ENCODE measurements at places on chromosomes 11 and 22.

DNA sequence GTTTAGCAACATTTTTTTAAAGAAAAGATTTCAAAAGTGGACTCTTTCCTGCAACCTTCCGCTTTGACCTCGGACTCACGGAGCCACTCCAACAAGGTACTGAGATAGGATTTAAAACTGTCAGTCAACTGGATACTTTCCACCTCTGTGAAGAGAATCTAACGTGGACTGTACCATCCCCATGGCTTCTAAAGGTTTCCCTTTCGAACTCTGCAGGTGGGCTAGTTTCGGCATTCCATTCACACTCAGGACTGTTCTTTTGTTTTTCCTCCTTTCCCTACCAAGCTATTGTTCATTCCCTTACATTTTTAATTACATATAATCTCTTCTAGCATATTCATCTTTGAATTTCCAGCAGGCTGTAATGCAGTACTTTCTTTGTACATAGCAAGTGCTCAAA is 88.5 kb upstream of the AKIP1 start:
- DNase-seq: no peak

DNA sequence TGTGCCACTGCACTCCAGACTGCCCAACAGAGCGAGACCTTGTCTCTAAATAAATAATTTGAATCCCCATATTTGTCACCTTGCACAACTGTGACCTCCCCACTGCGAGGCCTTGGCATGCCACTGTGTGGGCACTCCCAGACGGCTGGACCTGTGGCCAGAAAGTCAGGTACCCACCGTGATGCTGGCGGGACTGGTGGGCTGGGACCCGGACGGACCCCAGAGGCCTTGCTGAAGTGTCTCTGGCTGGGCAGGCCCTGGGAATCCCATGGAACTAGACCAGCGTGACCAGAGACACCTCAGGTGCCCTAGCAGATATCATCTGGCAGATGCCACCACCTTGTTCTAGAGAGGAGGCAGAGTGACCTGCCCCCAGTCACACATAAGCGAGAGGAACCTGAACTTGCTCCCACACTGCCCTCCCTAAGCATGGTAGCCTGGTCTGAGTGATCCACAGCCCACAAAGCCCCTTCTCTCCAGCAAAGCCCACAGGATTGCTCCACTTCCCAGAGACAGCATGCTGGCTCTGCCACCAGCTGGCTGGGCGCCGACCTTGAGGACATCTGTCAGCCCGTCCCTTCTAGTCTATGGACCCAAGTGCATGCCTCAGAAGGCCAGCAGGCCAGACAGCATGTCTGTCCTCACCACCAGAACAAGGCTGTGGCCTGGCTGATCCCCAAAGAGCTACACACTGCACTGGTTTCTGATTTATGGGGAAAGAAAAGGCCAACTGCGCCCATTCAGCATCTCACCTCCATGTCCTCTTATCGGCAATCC is 9.5 kb downstream of the MACROD1 start:
- peak; percentile 72 for DNase-seq

- no peak for DNase-seq
These were observed 100.0 kb downstream of the PAX6 start for GRCh38 chr11:31711137-31711536.

DNA sequence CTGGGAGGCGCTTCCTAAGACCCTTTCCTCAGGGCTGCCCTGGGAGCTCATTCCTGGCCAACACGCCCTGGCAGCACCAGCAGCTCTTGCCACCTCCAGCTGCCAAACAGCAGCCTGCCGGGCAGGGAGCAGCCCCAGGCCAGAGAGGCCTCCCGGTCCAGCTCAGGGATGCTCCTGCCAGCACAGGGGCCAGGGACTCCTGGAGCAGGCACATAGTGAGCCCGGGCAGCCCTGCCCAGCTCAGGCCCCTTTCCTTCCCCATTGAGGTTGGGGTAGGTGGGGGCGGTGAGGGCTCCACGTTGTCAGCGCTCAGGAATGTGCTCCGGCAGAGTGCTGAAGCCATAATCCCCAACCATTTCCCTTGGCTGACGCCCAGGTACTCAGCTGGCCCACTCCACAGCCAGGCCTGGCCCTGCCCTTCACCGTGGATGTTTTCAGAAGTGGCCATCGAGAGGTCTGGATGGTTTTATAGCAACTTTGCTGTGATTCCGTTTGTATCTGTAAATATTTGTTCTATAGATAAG is 7.6 kb downstream of the SLC39A13 start:
- DNase-seq: no peak

GRCh38 chr11:94972700-94973098 is 657 bp downstream of the CWC15 start:
- no peak for DNase-seq

GRCh38 chr11:9953994-9954626 is 290.2 kb downstream of the SWAP70 start:
- DNase-seq: no peak

DNA sequence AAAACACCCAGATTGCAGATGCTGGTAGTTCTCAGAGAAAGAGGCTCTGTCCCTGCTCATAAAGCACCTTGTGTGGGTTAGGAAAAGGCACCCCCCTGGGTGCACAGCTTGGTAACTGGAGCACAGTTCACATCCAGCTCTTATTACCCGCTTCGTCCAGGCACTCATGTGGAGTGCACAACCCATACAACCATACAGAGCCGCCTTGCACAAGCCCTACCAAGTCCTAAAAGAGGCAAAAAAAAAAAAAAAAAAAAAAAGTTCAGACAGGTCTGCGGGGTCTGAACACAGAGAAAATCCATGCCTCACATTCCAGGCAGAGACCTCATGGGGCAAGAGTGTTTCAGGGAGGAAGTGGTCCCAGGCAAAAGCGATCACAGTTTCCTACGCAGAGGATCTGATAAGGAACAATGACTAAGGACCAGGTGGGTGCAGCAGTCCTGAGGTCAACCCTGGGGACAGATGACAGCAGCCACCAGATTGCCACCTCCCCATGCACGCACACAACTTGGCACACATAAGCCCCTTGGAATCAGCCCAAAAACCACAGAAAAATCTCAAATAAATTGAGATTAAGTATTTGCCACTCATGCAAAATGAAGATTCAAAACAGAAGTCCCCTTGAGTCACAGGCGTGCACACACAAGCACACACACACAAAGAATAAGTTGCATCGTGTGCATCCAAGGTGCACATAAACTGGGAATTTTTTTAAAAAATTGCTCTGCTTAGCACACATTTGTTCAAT is 12.3 kb downstream of the MB start:
- no peak for DNase-seq

GRCh38 chr22:40396882-40397281 is 26.5 kb downstream of the SGSM3 start:
- peak; percentile 83 for DNase-seq

GRCh38 chr11:33323421-33323820 is 66.2 kb downstream of the HIPK3 start:
- DNase-seq: no peak

DNA sequence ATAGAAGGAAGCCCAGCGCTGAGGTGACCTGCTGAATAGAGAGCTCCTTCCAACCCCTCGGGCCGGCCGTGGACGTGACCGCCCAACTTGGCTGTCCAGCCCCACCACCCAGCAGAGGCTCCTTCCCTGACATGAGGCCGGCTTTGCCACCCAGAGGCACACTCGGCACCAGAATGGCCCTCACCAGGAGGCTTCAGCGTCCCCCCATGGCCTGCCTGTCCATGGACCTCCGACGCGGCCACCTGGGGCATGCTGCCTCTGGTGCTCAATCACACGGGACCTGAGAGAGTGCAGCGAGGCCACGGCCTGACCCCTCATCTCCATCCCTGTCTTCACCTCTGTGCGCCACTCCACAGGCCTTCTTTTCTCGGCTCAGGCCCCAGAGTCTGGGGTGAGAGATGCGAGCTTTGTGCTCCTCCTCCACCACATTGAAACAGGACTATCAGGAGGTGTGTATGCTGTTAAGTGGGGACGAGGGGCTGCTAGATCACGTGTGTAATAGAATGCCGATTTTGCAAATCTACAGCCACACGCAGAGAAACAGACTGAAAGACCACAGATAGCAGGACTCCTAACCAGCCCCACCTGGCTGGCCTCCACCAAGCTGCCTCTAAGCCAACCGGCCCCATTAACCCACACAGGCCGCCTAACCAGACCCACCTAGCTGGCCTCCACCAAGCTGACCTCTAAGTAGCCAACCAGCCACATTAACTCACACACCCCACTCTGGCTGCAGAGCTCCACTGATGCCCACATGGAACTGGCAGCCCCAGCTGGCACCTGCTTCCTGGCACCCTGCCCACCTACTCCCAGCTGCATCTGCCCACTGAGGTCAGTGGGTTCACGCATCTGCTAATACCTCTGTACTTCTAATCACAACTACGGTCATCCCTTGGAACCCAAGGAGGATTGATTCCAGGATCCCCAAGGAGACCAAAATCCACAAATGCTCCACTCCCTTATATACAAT is 20.7 kb downstream of the LINC01488 start:
- DNase-seq: no peak

- no peak for DNase-seq
These were observed 115.9 kb upstream of the CCDC179 start for GRCh38 chr11:22976146-22976545.

DNA sequence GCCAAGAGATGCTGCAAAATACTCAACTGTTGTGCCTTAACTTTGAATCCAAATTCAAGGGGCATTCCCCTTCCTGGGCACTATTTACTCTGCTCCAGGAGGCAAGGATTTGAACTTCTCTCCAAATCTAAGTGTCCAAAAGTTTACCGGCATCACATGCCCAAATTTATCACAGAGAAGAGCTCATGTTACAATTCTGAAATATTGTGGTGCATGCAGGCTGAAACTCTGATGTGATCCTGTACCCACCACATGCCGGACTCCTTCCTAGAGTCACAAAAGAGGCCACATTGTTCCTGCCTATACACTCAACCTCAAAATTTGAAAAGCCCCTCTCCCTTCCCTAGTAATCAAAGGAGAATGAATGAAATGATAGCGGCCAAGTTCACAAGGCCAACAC is 1.3 kb downstream of the TRAF6 start:
- no peak for DNase-seq

- DNase-seq: no peak
These were observed 66.7 kb downstream of the PACS1 start for GRCh38 chr11:66136752-66137123.

- no peak for DNase-seq
These were observed 64.2 kb downstream of the LIF start for GRCh38 chr22:30182350-30182745.

- no peak for DNase-seq
These were observed 11.8 kb upstream of the PLAAT2 start for GRCh38 chr11:63574856-63575602.

DNA sequence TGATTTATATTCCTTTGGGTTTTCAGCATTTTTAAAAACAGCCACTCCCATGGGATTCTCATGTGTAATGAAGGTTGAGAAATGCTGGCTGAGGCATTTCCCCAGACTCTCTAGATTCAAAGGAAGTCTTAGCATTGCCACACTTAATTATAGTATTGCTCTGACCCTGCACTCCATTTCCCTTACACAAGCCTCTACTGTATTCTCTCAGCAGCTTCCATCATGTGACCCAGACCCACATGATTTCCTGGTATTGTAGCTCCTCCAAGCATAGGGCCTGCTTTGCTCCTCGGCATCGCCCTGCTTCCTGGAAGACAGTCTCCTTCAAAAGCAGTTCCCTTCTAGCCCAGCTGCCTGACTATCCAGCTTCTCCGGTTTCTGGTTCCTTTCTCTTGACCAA is 261.5 kb downstream of the LARGE1 start:
- no peak for DNase-seq

DNA sequence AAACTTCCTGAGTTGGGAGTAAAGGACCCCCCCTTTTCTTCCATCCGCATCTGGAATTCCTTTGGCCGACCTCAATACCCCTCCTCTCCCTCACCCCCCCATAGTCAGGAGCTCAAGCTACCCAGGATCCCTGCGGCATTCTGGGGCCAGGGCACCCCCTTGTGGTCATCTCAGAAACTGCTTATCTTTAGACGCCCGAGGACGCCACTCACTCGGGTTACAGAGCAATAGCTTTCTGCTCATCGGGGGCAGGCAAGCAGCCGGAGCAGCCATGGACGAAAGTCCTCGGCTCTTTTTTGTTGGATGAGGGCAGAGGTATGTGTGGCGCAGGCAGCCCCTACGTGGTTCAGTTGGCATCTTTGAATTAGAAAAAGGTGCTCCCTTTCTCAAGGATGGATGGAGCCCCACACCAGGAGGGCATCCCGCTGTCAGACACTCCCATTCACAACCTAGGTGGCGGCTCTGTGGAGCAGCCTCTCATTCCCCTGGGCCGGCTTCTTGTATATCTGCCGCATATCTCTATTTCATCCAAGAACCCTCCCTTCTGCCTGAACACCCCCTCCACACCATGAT is 2.3 kb downstream of the C1QTNF5 start:
- peak; percentile 13 for DNase-seq

DNA sequence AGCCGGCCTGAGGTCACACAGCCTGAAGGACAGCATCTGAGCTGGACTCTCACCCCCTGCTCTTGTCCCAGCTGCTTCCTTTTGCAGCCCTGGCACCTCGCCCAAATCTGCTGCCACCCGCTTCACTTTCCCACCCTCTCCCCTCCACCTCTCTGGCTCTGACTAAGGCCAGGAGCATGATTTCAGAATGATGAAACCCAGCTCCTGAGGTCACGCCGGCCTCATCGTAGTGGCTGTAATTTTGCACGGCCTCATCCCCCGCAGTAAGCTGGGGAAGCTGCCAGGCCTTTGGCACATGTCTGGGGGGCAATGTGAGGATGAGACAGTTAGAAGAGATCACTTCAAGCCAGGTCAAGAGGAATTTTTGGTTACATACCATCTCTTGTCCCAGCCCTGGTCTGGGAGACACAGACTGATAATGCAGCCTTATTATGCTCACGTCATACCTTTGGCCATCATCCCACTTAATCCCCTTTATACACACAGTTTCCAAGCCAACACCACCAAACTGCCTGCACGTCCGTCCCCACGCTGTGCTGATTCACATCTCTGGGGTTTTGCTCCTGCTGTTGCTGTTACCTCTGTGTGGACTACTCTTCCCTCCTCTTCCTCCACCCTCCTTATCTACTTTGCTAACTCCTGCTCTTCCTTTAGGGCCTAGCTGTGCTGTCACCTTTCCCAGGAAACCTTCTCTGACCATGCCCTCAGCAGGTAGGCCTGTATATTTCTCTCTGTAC is 58.1 kb downstream of the CHRDL2 start:
- DNase-seq: no peak

DNA sequence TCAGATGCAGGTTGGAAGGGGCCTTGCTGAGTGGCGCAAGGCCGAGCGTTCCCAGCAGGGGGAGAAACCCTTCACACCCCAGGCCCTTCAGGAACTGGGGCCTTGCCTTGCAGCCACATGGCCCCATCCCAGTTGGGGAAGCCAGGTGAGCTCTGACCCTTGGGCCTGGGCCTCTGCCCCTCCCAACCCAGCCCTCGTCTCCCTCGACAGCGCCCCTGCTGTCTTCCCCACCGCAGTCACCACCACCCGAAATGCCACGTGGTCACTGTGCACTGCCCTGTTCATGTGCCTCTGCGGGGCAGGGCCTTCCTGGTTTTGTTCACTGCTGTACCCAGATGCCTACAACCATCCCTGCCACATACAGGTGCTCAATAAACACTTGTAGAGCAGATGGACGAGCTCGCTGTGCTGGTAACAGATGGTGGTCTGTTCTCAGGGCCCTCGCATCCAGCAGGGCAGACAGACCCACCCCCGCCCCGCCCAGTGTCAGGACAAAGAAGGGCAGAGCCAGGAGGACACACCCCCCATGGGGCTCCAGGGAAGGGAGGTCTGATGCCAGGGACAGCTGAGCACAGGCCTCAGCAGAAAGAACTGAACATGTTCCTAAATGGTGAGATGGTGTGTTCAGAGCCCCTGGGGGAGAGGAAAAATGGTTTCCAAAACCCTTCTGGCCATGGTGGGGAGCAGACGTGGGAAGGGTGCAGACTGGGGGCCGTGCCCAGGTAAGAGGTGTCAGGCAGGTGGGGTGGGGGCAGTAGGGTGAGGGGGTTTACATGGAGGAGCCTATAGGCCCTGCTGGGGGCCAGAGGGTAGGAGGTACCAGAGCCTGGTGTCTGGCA is 3.7 kb downstream of the POLR2L start:
- peak; percentile 88 for DNase-seq
